Fibroblast of skin of scalp (primary cell): ENCODE measurements at places on chromosomes 7 and 10.

DNA sequence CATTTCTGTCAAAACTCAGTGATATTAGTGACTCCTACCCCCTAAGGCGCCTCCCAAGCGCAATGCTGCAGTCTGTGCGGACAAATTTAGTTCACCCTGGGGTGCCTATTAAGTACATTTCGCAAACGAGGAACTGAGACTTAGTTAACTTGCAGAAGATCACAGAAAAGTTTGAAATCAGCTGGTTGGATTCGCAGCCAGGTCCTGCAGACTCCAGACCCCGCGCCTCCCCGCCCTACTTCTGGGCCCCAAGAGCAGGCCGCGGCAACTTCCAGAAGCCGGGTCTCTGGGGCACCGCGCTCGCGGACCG, 588 bp downstream of the CYREN start:
- DNase-seq = no peak

GRCh38 chr10:13758312-13758711, 171.5 kb downstream of the PRPF18 start:
- DNase-seq = peak; percentile 58

DNA sequence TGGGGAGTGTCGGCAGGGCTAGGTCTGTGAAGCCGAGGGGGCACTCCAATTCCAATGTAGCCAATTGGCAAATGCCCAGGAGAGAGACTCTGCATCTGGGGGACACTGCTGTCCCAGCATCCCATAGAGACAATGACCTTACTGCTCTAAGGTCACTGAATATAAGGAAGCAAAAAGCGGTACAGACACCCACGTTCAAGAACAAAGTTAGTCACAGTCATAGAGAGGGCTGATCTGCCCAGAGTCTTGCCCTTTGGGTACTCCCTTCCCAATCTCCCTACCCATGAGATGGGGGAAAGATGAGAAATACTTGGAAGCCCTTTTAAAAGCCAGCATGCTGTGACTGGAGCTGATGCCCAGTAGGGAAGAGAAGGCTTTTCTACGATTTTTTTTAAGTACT, 76.3 kb upstream of the GSDME start:
- no peak for DNase-seq

GRCh38 chr10:71232089-71232998, 20.0 kb downstream of the UNC5B start:
- DNase-seq = no peak

DNA sequence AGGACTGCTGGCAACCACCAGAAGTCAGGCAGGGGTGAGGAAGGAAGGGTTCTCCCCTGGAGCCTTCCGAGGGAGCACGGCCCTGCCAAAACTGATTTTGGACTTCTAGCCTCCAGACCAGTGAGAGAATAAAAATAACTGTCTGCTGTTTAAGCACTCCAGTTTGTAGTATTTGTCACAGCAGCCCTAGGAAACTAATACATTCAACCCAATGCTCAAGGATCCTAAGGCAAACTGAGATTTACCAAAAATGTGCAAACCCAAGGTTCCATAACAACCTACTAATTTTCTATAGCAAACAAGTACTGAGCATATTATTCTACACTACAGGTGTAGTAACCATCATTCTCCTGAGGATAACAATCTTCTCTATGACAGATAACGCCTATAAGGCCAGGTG, 18.6 kb downstream of the ARHGAP12 start:
- no peak for DNase-seq
